ENCODE measurements at places on chromosomes 2 and 18.

DNA sequence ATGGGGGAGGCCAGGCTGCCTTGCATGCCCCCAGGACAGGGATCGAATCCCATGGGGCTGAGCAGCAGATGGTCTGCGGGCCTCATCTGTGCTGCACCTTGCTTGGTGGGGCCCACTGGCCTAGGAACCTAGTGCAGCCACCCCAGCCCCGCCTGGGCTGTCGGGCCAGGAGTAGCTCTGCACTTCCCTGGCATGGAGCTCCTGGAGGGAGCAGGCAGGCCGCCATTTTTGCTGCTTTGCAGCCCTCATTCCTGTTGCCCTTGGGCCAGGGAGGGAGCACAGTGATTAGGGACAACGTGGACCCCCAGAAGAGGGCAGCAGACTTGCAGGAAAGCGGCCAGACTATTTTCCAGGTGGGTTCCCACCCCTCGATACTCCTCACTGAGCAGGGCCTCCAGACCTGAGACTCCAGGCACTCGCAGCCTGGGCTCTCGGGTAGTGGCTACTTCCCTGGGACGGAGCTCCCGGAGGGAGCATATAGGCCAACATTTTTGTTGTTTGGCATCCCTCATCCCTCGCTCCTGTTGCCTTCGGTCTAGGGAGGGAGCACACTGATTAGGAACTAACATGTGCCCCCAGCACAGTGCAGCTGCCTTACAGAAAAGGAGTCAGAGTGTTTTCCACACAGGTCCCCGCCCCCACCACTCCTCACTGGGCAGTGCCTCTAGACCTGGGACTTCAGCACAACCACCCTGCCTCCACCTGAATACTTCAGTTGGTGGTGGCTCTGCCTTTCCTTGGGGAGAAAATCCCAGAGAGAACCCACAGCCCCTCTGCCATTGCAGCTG lies 99.5 kb downstream of the MAIP1 start:
- DNase-seq: no peak

- DNase-seq: no peak
Observed at GRCh38 chr2:57693965-57694364, 352.6 kb upstream of the VRK2 start.

DNA sequence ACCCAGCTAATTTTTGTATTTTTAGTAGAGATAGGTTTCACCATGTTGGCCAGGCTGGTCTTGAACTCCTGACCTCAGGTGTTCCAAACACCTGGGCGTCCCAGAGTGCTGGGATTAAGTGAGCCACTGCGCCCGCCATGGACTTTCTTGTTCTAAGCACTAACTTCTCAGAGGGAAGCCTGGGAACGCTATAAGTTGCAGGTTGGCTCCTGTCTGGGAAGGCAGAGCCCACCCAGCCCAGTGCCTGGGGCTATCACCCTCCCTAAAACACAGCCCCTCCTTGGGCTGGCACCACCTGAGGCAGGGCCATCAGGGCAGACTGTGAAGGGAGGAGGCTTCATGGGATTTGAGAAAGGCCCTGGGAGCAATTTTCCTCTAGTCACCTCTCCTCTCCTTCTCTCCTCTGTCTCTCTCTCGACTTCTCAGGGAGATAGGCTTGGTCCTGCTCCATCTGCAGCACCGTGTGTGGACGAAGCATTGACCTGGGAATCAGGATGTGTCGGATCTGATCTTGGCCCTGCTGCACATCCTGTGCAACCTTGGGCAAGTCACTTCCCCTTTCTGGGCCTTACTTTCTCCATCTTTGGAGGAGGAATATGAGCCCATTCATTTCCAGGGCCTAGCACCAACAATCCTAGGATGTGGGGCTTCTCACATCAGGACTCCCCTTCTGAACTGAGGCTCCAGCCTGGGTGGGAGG lies 10.9 kb downstream of the PSD4 start:
- no peak for DNase-seq

DNA sequence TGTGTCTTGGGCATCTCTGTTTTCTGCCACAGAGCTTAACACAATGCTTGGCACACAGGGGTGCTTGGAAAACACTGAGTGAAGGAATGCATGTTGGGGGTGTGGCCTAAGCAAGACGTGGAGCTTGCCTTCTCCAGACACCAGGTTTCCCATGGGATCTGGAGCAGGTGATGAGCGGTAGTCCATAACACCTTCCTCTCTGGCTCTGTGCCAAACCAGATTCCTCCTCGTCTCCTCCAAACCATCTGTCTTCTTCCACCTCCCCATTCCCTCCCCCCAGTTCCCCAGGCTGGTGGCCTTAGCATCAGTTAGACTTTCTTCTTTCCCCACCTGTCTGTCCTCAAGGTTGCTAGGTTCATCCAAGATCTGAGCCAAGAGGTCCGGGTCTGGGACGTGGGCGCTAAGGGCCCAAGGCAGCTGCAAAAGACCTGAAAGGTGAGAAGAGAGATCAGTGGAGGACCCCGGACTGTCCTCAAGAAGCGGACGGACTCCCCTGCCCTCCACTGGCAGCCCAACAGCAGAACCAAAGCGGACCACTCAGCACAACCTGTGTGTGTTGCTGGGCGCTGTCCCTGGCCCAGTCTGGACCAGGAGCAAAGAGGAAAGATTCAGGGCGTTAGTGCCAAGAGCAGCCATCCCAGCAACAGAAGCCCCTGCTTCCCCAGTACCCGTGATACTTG lies 1.2 kb upstream of the ITM2C start:
- DNase-seq: no peak

- no peak for DNase-seq
Observed at GRCh38 chr2:10646153-10646552, 43.6 kb downstream of the NOL10 start.

Data from CD4-positive, alpha-beta T cell treated with Interleukin-15 for 4 hours (primary cell).